Glutamatergic neuron (in vitro differentiated cells): ENCODE measurements at places on chromosomes 6 and 20. TPM values are rescaled to one million over a fixed set of nuclear protein-coding genes. Genes with fewer than 3 reads are reported as not detected.

DNA sequence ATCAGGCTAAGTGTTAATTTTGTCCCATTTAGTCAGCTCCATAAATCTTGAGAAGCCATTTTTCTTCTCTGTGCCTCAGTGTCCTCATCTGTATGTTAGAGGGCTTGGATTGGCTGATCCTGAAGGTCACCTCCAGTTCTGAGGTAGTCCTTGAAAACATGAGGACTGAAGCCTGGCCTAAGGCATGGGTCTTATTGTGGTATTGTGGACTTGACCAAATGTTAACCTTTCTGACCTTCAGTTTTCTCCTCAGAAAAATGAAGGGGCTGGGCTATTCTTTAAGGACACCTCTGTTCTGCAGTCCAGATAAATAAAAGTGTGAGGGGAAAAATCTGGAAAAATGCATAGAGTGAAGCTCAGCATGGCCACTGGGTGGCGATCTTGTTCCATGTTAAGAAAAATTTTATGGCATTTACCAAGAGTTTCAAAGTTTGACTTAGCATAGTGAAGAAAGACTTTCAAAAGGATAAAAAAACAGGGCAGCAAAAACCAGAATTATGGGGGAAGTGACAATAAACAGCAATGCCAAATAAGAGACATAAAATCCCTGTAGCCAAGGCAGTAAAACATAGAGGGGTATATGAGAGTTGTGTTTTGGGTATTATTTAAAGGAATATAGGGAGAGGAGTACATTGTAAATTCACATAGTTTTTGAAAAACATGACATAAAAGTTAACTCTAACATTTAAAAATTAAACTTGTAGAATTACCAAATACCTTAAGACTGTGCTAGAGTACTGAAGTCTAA lies 13.2 kb upstream of the TFB1M start:
- no peaks in the 10 kb centered on the region for H3K36me3 ChIP-seq
- H3K4me1 ChIP-seq, result peaks cover 8% of the 10 kb centered on the region
- no peak overlapping the region for H3K4me3 ChIP-seq

DNA sequence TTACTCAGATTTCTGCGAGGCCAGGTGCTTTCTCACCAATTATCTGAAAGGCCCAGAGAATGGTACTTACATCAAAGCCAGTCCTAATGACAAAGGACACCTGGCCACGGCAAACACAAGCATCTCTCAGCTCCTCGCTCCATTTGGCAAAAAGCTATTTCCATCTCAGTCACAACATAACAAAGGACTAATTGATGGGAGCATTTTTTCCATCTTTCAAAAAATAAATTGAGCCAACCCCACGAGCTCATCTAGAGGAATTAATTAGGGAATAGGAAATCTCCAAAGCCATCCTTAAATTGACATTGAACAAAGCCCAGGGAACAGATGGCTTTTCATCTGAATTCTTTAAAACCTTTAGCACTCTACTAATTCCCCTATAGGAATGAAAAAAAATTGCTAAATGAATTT lies 236.7 kb downstream of the HAO1 start:
- peaks cover 1% of the 10 kb centered on the region for H3K27me3 ChIP-seq
- no peak for DNase-seq
- H3K4me3 ChIP-seq, result peak overlapping the region; percentile 12
- H3K27ac ChIP-seq, result no peak overlapping the region

DNA sequence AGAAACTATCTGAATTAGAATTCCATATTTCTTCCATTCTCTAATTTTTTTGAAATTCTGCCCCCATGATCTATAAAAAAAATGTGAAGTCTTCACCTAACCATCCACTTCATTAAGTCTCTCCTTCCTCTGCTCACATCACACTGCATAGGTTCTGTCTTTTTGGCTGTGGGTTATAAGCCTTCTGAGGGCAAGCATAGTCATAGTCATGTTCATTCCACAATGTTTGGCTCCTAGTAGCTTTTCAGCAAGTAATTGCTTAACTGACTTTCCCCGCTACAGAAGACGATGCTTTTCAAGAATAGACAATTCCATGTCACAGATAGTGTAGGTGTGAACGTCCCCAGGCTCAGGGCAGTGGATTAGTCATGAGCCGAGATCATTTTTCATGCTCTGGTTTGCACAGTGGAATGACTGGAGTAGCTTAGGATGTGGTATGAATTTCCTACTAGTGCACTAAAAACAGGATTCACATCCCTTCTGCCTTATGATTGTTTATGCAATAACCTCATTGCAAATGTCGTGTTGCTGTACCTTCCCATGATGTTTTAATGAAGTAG lies 29.1 kb downstream of the WRNIP1 start:
- H3K36me3 ChIP-seq, result no peaks in the 10 kb centered on the region
- DNase-seq, result no peak
- no peak overlapping the region for H3K4me3 ChIP-seq
- H3K27ac ChIP-seq, result no peak overlapping the region
- H3K4me1 ChIP-seq, result peaks cover 27% of the 10 kb centered on the region
- peaks cover 2% of the 10 kb centered on the region for H3K27me3 ChIP-seq

GRCh38 chr20:45427236-45428149 lies 11.6 kb downstream of the PIGT start:
- H3K27me3 ChIP-seq, result peaks cover 3% of the 10 kb centered on the region
- H3K36me3 ChIP-seq, result no peaks in the 10 kb centered on the region
- no peak for DNase-seq
- no peak overlapping the region for H3K27ac ChIP-seq
- no peaks in the 10 kb centered on the region for H3K4me1 ChIP-seq

DNA sequence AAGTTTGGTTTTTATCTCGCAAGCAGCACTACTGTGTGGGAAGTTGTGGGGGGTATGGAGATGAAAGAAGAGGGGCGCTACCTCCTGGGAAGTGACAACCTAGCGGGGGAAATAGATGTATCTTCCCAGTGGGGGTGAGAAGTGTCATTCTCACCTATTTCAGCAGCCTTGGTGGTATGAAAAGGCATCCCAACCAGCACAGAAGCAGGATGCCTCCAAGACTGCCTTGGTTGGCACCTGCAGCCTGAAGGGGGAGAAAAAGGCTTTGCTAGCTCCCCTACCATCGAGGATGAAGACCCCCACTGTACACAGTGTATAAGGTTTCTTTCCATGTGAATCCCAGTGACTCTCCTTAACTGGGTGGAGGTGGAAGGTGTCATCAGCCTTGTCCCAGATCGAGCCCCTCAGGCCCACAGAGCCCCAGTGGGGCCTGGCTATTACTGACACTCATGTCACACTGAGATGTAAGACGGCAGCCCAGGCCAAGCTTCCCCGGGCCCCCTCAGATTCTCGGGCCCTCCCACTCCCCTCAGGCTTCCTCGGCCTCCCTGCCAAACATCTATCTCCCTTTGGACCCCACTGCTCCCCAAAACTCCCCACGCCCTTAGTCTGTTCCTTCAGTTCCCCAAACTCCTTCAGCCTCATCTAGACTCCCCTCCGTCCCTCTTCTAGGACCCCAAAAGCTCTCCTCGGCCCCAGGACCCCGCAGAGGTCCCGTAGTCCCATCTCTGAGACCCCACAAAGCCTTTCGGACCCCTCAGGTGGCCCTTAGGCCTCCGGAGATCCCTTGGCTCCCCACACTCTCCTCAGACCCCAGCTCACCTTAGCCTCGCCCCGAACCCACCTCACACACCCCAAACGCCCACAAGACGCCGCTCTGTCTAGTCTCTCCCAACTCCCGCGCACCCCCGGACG lies 688 bp downstream of the COMMD7 start:
- H3K27me3 ChIP-seq, result peaks cover 13% of the 10 kb centered on the region
- peaks cover 8% of the 10 kb centered on the region for H3K4me1 ChIP-seq
- H3K27ac ChIP-seq, result peak overlapping the region; percentile 72
- peak; percentile 38 for DNase-seq
- H3K36me3 ChIP-seq, result no peaks in the 10 kb centered on the region

GRCh38 chr6:138800377-138801150 lies 4.7 kb downstream of the ECT2L start:
- no peak for DNase-seq
- H3K27ac ChIP-seq, result no peak overlapping the region
- no peaks in the 10 kb centered on the region for H3K36me3 ChIP-seq
- H3K27me3 ChIP-seq, result peaks cover 2% of the 10 kb centered on the region
- H3K4me1 ChIP-seq, result peaks cover 14% of the 10 kb centered on the region

- no peaks in the 10 kb centered on the region for H3K36me3 ChIP-seq
- DNase-seq, result no peak
- no peaks in the 10 kb centered on the region for H3K27me3 ChIP-seq
Observed at GRCh38 chr6:168239044-168239773, 80.4 kb downstream of the DACT2 start.

GRCh38 chr6:68650142-68650541 lies 15.1 kb downstream of the ADGRB3 start:
- no peak overlapping the region for H3K27ac ChIP-seq
- no peaks in the 10 kb centered on the region for H3K4me1 ChIP-seq
- H3K4me3 ChIP-seq, result no peak overlapping the region
- H3K27me3 ChIP-seq, result no peaks in the 10 kb centered on the region
- no peak for DNase-seq

DNA sequence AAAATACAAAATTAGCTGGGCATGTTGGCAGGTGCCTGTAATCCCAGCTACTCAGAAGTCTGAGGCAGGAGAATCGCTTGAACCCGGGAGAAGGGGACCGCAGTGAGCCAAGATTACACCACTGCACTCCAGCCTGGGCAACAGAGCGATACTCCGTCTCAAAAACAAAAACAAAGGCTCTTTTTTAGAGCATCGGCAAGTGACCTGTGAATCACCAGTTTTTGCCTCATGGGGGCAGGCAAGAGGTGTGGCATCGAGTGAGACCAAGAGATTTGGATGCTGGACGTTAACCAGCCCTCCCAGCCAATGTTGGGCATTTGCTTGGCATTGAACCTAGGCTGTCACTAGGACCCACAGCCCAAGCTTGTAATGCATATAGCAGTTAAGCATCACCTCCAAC lies 14.6 kb upstream of the CDK5RAP1 start:
- peaks cover 3% of the 10 kb centered on the region for H3K27me3 ChIP-seq
- no peak overlapping the region for H3K27ac ChIP-seq
- DNase-seq, result peak; percentile 53

DNA sequence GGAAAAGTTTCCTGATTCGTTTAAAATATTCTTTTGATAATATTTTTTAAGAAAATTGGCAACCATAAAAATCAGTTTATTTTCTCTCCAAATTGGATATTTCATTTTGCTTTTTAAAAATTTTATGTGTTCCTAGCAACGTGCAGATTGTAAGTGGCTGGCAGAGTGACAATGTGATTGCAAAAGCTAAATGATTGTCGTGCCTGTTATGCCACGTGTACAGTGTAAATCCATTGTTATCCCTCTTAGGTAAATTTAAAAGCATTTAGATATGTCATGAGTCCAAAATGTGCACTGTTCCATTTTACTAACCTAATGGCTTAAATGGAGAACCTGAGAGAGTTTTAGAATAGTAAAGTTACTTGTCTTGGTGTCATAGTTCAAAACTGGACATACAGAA lies 94.4 kb upstream of the ADGRF4 start:
- H3K4me1 ChIP-seq, result no peaks in the 10 kb centered on the region
- no peak overlapping the region for H3K4me3 ChIP-seq
- H3K27me3 ChIP-seq, result no peaks in the 10 kb centered on the region
- no peaks in the 10 kb centered on the region for H3K36me3 ChIP-seq
- DNase-seq, result no peak

GRCh38 chr6:69663215-69663614 lies 133.6 kb downstream of the LMBRD1 start:
- H3K27ac ChIP-seq, result no peak overlapping the region
- no peak overlapping the region for H3K4me3 ChIP-seq
- H3K4me1 ChIP-seq, result peaks cover 8% of the 10 kb centered on the region
- H3K27me3 ChIP-seq, result no peaks in the 10 kb centered on the region
- H3K36me3 ChIP-seq, result peaks cover 16% of the 10 kb centered on the region

- no peaks in the 10 kb centered on the region for H3K27me3 ChIP-seq
- H3K4me3 ChIP-seq, result no peak overlapping the region
- H3K4me1 ChIP-seq, result no peaks in the 10 kb centered on the region
- H3K36me3 ChIP-seq, result no peaks in the 10 kb centered on the region
- no peak for DNase-seq
Observed at GRCh38 chr6:49220293-49220692, 242.8 kb downstream of the MMUT start.

DNA sequence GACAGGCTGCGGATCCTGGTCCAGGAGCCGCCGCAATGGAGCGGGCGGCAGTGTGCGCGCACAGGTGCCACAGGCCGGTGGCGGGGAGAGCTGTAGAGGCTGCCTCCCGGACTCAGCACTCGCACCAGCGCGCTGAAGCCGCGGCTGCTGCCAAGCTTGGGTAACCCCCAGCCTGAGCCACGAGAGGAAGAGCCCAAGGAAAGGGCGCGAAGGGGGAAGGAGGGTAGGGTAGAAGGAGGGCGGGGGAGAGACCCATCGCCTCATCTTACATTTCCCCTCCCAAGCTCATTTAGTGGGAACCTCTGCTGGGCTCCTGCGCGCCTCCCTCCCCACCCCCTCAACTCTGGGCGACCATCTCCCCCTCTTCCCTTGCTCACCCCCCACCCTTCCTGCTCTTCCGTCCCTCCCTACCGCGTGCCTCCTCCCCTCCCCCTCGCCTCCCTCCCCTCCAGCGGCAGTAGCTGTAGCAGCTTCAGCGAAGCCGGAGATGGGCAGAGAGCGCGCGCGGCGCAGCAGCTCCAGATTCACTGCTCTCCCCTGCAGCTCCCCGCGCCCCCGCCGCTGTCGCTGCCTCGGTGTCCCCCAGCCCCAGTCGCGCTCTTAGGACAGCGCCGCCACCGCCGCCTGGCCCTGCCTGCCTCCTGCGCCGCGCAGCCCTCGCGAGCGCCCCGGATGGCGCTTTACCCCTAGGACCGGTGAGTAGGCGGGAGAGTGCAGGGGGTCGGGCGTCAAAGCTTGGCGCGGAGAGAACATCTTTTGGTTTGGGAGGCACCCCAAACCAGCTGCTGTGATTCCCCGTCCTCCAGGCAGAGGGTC lies at the start of gene FUT9:
Gene FUT9 (plus strand): TSS at position 457 of the 816 bp plus-strand sequence. CDS start 187,182 bp downstream, outside the sequence.
- peak; percentile 75 for DNase-seq
- H3K27me3 ChIP-seq, result peaks cover 8% of the 10 kb centered on the region
- peaks cover 8% of the 10 kb centered on the region for H3K4me1 ChIP-seq
- H3K4me3 ChIP-seq, result peak within 1 kb of the TSS; percentile 94
- H3K27ac ChIP-seq, result peak within 1 kb of the TSS; percentile 36

GRCh38 chr6:90251295-90251992 lies 45.2 kb downstream of the BACH2 start:
- no peaks in the 10 kb centered on the region for H3K27me3 ChIP-seq
- no peak overlapping the region for H3K4me3 ChIP-seq
- peaks cover 5% of the 10 kb centered on the region for H3K36me3 ChIP-seq
- no peak overlapping the region for H3K27ac ChIP-seq
- no peak for DNase-seq
- peaks cover 1% of the 10 kb centered on the region for H3K4me1 ChIP-seq

- no peak for DNase-seq
- peaks cover 9% of the 10 kb centered on the region for H3K36me3 ChIP-seq
- peaks cover 1% of the 10 kb centered on the region for H3K27me3 ChIP-seq
Observed at GRCh38 chr20:21804802-21805201, 99.3 kb downstream of the PAX1 start.

SRC gene
- 39.2 TPM for total RNA-seq

CFAP206 gene
- total RNA-seq, result 1.9 TPM

CNR1 gene
- 143 TPM for total RNA-seq

TRIM15 gene
- total RNA-seq, result not detected

TXNDC5 gene
- total RNA-seq, result 25.3 TPM

SPAG4 gene
- total RNA-seq, result 5.0 TPM

SIRPB1 gene
- not detected for total RNA-seq

TDRD6 gene
- 0.64 TPM for total RNA-seq

PBOV1 gene
- not detected for total RNA-seq

GATA5 gene
- total RNA-seq, result 1.3 TPM

NXT1 gene
- 12.6 TPM for total RNA-seq

PRICKLE4 gene
- total RNA-seq, result 2.3 TPM

LTV1 gene
- 17.0 TPM for total RNA-seq

HDGFL1 gene
- total RNA-seq, result not detected

SLC25A27 gene
- 13.6 TPM for total RNA-seq
